D721Med (cell line): ENCODE measurements at places on chromosomes 4 and X.

DNA sequence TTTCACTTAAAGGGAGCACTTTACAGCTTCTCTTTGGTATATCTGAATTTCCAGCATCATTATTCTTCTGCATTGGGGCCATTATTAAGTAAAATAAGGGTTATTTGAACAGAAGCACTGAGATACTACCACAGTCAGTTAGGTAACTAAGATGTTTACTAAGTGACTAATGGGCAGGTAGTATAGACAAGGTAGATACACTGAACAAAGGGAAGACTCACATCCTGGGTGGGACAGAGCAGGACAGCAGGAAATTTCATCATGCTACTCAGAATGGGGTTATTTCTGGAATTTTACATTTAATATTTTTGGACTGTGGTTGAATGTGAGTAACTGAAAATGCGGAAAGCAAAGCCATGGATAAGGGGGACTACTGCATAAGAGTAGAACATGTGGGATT is 316.0 kb downstream of the CCSER1 start:
- no peak for DNase-seq

DNA sequence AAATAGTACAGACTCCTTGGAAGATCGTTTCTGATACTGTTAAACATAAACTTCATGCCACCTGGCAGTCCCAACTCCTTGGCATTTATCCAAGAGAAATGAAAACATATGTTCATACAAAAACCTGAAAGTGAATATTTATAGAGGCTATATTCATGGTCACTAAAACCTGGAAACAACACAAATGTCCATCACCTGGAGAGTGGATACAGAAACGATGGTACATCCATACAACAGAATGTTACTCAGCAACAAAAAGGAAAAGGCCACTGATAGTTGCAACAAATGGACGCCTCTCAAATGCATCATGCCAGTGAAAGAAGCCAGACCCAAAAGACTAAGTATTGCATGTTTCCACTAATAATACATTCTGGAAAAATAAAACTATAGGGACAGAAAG is 34.0 kb upstream of the SORBS2 start:
- no peak for DNase-seq

DNA sequence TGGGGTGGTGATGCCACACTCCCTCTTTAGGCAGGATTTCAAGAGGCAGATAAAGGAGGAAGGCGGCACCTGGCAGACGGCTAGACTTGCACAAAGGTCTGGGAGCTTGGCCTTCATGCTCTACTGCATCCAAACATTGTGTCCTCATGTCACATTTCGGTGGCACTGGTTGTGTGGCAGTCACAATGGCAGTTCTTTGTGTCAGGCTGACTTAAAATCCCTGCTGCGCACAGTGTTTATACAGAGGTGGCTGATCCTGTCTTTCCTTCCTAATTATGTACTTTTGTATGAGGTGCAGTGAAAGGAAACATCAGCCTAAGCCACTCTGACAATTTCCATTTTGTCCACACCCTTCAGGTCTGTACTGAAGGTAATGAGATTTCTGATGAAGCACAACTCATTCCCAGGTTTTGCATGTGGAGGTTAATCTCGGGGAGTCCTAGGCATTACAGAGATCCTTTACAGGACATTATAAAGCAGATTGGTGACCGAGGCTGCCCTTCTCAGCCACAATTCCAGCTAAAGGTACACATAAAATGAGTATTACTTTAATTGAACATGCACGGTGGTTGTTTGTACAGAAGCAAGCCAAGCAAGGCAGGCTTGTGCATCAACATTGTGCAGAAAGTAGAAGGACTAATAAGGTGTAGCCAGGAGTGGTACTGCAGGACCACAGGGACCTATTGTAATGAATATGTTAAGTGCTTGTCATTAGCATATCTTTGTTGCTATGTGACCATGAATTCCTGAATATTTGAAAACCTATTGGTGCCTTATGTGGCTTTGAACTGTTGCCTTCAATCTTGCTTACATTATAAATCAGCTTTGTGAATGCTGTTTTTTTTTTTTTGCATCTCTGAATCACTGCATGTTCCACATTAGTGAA is 147.6 kb downstream of the STK32B start:
- DNase-seq: no peak

GRCh38 chr4:172813359-172813923 is 355.2 kb upstream of the GALNT7 start:
- no peak for DNase-seq

DNA sequence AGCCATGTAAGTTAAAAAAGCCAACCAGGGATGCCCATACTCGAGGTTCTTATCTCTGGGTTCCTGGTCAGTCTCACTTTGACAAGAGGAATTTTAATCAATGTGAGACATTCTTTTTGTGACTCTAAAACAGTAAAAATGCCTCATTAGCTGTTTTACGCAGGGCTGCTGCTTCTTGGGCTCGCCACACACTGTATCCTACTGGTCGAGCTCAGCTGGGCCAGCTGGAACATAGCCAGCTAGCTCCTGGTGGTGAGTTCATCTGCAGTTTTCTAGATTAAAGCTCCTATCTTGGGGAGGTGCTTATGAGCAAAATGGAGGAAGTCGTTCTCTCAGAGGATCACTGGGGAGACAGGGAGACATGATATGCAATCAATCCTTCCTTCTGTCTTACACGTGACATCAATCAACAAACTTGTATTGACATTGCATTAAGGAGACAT is 55.9 kb upstream of the LEF1 start:
- DNase-seq: no peak

DNA sequence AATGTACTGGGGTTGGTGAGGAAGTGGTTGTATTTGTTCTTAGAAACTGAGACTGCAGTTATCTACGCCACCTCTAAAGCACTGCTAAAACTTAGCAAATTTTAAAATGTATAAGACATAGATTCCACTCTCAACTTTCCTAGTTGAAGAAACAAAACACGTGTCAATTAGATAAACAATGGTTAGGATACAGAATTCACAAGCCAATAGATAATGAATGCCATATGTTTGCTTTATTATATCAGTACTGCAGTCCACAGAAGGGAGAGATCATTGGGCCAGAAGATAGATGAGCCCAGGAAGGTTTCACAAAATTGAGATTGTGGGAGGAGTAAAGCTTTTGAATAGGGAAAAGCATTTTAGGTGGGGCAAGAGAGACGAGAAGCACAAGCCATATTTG is 14.3 kb downstream of the TMEM33 start:
- no peak for DNase-seq

DNA sequence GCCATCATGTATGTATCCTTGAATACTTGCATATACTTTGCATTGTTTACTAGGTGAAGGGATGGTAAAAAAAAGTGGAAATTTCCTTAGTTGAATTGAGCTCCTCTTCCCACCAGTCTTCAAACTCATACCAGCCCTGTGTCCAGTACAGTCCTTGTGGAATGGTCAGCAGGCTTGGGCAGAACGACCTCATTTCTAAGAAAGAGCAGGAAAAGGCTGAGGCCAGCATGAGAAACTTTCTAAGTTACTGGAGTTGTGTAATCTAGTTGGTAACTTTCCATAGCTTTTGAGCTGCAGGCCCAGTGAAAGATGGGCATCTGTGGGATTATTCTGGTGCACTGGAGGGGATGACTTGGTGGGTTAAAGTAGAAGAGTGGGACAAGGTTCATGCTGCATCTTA is 87.6 kb downstream of the DCUN1D4 start:
- DNase-seq: no peak

- DNase-seq: no peak
These were observed at the start of gene GPR34 for GRCh38 chrX:41688835-41689234. Gene GPR34 (plus strand): TSS chrX:41688973. CDS start chrX:41695634, 6,661 bp downstream.

GRCh38 chrX:46407753-46408130 is 137.5 kb downstream of the ZNF674 start:
- DNase-seq: no peak
